ENCODE measurements at places on chromosomes 4 and X. TPM values are rescaled to one million over a fixed set of nuclear protein-coding genes. Genes with fewer than 3 reads are reported as not detected.

The TACR3 gene
- not detected for total RNA-seq

The RTL9 gene
- total RNA-seq = not detected

The GRK4 gene
- 3.7 TPM for total RNA-seq

The MAGEE2 gene
- not detected for total RNA-seq

The PPAT gene
- total RNA-seq = 33.2 TPM

The ITM2A gene
- total RNA-seq = 1.8 TPM

GRCh38 chr4:127737295-127737694 is 7.1 kb downstream of the SLC25A31 start:
- DNase-seq = no peak

GRCh38 chrX:118216087-118216486 is 99.5 kb upstream of the KLHL13 start:
- no peak for DNase-seq

- no peak for DNase-seq
Observed at GRCh38 chr4:39078829-39079228, 16.8 kb downstream of the KLHL5 start.

DNA sequence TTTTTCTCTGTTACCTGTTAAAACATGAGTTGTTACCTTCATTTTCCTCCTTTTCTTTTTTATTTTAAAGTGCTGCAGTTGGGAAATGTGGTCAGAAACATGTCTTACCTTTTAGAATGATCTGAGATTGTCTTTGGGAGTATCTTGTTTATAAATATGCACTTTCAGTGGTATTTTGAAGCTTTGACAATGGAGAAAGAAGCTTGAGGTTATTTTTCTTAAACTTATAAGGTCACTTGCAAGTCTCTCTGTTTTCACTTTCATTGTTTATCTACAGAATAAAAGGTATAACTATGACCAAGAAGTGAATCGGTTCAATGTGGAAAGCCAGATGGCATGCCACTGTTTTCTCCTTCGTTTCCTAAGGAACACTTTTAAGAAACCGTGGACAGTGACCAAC is 167.5 kb upstream of the SLC7A11 start:
- DNase-seq = no peak

- no peak for DNase-seq
Observed at GRCh38 chr4:8207314-8207713, 8.2 kb downstream of the SH3TC1 start.

DNA sequence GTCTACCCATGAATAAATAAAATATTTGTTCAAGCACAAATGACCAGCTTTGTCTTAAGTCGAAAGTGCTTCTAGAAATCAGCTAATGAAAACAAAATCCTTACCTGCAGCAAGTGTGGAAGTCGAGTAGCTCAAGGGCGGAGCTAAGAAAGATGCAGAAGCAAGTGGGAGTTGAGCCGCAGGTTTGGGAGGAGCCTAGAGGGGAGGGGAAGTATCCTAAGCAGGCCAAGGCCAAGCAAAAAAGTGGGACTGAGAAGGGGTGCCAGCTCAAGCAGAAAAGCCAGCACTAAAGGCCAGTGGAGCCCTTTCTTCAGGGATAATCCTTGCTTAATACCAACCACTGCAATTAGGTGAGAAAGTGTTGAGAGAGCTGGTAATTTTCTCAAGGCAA is 60.8 kb downstream of the DLG3 start:
- DNase-seq = no peak

DNA sequence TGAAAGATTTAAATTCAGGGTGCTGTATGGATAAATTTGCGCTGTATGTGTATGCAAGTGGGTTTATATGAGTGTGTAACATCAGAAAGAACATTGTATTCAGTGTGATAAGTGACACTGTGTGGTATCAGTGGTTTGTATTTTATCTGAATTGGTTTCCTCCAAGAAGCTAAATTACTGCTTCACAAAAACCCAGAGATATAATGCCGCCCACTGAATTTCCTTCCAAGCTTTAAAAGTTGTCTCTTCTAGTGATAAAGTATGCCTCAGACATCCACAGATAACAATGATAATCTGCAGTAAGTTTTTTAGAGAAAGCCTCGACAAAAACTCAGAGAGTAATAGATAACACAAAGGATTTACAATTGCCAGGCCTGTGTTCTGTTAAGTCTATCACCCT is 710.6 kb upstream of the HS3ST1 start:
- no peak for DNase-seq
